ENCODE measurements at places on chromosomes 4 and X.

DNA sequence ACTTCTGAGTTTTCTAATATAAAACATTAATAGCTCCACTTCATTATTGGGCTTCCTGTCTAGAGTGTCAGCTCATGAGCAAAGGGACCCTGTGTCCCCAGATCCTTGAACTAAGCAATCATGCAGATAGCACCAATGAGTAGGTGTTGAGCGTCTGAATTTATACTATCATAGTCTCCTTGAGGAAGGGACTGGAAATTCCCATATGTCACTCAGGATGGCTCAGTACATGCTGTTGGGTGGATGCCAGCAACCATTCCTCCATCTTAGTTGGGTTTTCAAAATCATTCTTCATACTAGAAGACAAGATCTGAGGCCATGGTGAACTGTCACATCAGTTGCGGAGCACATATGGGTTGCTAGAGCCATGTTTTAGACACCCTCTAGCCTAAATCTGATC lies 27.7 kb downstream of the CD99 start:
- no peaks in the 10 kb centered on the region for H3K4me1 ChIP-seq
- no peaks in the 10 kb centered on the region for H3K27me3 ChIP-seq
- H3K4me3 ChIP-seq = no peak overlapping the region
- H3K27ac ChIP-seq = no peak overlapping the region

- H3K4me1 ChIP-seq = no peaks in the 10 kb centered on the region
- no peaks in the 10 kb centered on the region for H3K27me3 ChIP-seq
- DNase-seq = no peak
- H3K36me3 ChIP-seq = no peaks in the 10 kb centered on the region
- no peak overlapping the region for H3K27ac ChIP-seq
Measured at GRCh38 chr4:176507845-176508533, 188.2 kb downstream of the SPCS3 start.

- no peak overlapping the region for H3K4me3 ChIP-seq
- no peaks in the 10 kb centered on the region for H3K36me3 ChIP-seq
- H3K27ac ChIP-seq = no peak overlapping the region
- DNase-seq = no peak
- no peaks in the 10 kb centered on the region for H3K4me1 ChIP-seq
Measured at GRCh38 chr4:114366368-114366767, 232.2 kb upstream of the UGT8 start.

DNA sequence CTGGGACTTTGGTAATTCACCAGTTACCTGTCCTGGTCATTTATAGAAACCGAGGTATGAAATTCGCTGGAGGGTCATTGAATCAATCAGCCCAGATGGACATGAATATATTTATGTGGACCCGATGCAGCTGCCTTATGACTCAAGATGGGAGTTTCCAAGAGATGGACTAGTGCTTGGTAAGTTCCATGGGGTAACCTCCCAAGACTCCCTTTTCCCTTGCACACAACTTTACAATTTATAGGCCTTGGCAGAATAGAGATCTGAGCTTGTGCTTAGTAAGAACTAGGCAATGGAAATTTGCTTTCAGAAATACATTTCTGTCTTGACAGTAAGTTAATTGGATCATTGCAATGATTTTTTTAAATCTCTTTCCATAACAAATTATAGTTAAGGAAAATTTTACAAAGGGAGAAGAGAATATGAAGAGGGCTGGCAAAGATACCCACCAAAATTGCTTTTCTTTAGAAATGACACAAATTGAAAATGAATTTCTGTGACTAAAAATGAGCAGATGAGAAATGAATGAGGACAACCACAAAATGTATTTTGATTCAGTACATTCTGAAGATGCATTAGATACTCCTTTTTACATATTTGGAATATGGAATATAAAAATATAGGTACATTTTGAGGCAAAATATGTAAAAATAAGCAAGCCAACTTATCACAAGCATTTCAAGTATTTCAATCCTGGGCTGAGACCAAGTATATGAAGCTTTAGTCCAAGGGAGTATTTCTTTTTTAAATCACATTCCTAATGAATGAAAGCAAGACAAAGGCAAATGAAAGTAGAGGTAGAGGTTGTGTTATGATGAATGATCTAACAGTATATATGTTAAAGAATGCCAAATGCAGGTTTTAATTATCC lies 45.9 kb downstream of the PDGFRA start:
- no peak for DNase-seq
- no peak overlapping the region for H3K27ac ChIP-seq
- no peaks in the 10 kb centered on the region for H3K27me3 ChIP-seq
- H3K36me3 ChIP-seq = no peaks in the 10 kb centered on the region
- H3K4me1 ChIP-seq = peaks cover 3% of the 10 kb centered on the region
- H3K4me3 ChIP-seq = no peak overlapping the region

DNA sequence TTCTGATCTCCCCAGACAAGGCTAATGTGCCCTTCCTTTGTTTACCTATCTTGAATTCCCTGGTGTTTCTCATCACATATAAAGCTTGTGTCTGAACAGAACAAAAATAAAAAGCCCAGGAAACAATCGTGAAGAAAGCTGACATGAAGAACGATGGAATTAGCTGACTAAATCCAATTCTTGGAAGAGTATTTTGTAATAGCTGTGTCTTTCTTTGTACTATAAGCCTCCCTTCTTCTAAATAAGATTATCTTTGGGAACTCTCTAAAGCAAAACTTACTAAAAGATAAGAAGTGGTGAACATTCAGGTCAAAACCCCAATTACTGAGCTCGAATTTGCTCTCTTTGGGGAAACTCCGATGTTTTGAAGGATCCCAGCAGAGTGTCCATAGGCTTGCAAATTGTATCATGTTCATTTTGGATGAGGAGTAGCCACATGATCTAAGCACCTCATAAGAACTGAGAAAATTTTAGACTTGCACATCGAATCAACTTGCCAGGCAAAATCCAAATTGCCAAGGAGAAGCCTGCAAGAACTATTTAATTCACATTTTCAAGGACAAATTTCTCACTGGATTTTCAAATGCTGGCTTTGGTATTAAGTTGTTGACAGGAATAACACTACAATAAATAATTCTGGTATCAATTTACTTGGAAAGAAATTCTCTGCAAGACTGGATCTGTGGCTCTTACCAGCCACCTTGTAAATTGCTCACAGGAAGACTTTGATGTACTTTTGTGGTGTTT lies 106.2 kb downstream of the LNX1 start:
- H3K4me3 ChIP-seq = no peak overlapping the region
- H3K36me3 ChIP-seq = no peaks in the 10 kb centered on the region
- DNase-seq = no peak
- H3K27me3 ChIP-seq = no peaks in the 10 kb centered on the region
- H3K4me1 ChIP-seq = no peaks in the 10 kb centered on the region

DNA sequence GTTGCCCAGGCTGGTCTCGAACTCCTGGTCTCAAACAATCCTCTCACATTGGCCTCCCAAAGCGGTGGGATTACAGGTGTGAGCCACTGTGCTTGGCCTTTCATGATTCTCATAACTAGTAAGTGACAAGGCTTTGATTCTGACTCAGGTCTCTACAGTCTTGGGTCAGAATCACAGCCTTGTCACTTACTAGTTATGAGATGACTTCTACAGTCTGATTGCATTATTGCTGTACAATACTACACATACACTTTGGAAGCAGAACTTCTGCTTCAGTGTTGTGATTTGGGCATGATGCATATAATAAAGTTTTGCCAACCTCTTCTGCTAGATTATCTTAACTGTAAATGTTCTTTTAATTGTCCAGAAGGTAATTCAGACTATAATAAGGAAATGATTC lies 123.3 kb downstream of the KDM6A start:
- H3K27ac ChIP-seq = no peak overlapping the region
- no peaks in the 10 kb centered on the region for H3K27me3 ChIP-seq
- DNase-seq = no peak
- H3K4me3 ChIP-seq = no peak overlapping the region
- H3K4me1 ChIP-seq = no peaks in the 10 kb centered on the region

DNA sequence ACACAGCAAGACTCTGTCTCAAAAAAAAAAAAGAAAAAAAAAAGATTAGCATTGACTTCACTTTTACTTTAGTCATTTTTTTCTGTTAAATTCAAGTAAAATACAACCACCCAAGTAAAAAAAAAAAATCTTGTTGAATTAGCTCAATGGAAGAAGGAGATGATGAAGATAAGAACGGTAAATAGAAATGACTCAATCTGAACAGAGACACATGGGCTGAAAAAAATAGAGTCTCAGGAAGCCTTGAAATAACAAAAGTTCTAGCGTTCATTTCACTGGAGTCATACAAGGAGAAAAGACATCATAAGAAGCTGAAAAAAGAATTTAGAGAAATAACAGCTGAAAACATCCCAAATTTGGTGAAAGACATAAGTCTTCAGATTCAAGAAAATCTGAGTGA lies 75.5 kb downstream of the CASP3 start:
- no peaks in the 10 kb centered on the region for H3K4me1 ChIP-seq
- no peak for DNase-seq
- H3K27ac ChIP-seq = no peak overlapping the region
- H3K4me3 ChIP-seq = no peak overlapping the region
- no peaks in the 10 kb centered on the region for H3K27me3 ChIP-seq
- no peaks in the 10 kb centered on the region for H3K36me3 ChIP-seq

GRCh38 chrX:47746446-47746845 lies 87.5 kb upstream of the UXT start:
- H3K4me1 ChIP-seq = no peaks in the 10 kb centered on the region
- H3K27ac ChIP-seq = no peak overlapping the region
- no peak overlapping the region for H3K4me3 ChIP-seq

GRCh38 chrX:73524906-73525305 lies 38.1 kb upstream of the CHIC1 start:
- no peak overlapping the region for H3K4me3 ChIP-seq
- H3K4me1 ChIP-seq = peaks cover 3% of the 10 kb centered on the region
- H3K36me3 ChIP-seq = no peaks in the 10 kb centered on the region
- no peak overlapping the region for H3K27ac ChIP-seq
- no peak for DNase-seq

GRCh38 chrX:96446524-96446923 lies 238.1 kb upstream of the DIAPH2 start:
- no peak overlapping the region for H3K27ac ChIP-seq
- no peaks in the 10 kb centered on the region for H3K36me3 ChIP-seq
- DNase-seq = no peak
- H3K4me1 ChIP-seq = no peaks in the 10 kb centered on the region
- H3K27me3 ChIP-seq = no peaks in the 10 kb centered on the region
- no peak overlapping the region for H3K4me3 ChIP-seq

DNA sequence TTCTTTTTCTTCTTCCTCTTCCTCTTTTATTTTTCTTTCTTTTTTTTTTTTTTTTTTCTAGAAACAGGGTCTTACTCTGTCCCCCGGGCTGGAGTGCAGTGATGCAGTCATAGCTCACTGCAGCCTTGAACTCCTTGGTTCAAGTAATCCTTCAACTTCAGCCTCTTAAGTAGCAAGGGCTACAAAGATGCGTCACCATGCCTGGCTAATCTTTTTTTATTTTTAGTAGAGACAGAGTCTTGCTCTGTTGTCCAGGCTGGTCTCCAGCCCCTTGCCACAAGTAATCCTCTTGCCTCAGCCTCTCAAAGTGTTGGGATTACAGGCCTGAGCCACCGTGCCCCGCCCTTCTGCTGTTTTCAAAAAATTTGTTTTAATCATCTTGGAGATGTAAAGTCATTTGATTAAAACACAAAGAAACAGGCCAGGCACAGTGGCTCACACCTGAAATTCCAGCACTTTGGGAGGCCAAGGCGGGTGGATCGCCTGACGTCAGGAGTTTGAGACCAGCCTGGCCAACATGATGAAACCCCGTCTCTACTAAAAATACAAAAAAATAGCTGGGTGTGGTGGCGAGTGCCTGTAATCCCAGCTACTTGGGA lies 28.1 kb downstream of the SYNPO2 start:
- H3K36me3 ChIP-seq = no peaks in the 10 kb centered on the region
- H3K4me1 ChIP-seq = no peaks in the 10 kb centered on the region
- H3K27me3 ChIP-seq = no peaks in the 10 kb centered on the region
- no peak overlapping the region for H3K27ac ChIP-seq
